ENCODE measurements at places on chromosomes 12 and 14. TPM values are rescaled to one million over a fixed set of nuclear protein-coding genes. Genes with fewer than 3 reads are reported as not detected.

DAO gene
- not detected for total RNA-seq

DNA sequence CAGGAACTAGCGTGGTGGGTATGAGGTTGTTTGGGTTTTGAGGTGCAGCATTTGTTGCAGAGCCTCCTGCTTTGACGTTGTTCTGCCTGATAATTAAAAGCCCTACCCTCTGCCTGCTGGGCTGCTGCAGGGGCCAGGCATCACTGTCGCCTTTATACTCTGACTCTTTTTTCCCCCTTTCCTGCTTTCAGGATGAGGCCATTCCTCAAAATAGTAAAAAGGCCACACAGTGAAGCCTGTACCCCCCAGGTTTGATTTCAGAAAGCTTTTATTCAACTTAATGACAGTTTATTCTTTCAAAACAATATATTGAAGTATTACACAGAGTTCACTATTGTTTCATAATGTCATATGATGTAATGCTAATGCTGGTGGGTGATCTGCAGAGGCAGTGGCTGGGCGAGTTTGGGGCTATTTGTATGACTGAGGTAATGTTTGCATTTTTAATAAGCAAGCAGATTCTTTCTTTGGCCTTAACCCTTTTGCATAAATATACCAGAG is 9.1 kb downstream of the BORCS5 start:
- DNase-seq = no peak

ART4 gene
- 1.6 TPM for total RNA-seq

DNA sequence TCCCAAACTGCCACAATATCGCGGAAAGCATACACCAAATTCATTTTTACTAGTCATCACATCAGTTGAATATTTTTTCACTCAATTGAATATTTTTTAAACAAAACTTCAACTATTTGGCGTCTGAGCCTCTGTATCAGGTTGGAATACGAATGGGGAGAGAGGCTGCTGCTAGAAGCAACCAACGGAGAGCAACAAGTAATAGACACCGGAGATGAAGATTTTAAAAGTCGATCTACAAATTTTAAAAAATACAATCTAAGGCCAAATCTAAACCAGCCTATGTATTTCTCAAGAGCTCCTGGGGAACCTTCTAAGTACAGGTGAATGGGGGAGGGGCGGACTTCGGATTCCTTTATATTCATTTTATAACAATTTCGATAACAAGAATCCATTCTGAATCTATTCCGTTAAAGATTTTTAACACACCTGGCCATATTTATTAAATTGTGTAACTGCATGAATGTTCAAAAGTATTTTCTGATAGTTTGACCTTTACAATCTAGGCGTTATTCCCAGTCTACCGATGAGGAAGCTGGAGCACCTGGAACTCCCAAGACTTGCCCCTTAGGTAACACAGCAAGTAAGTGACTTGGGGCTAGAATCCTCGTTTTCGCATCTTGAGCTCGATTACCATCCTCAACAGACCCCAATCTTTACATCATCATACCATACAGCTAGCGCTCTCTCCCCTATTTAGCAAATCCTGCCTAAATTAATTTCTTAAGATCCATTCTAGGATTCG is 1.2 kb downstream of the GNPNAT1 start:
- no peak for DNase-seq

DNA sequence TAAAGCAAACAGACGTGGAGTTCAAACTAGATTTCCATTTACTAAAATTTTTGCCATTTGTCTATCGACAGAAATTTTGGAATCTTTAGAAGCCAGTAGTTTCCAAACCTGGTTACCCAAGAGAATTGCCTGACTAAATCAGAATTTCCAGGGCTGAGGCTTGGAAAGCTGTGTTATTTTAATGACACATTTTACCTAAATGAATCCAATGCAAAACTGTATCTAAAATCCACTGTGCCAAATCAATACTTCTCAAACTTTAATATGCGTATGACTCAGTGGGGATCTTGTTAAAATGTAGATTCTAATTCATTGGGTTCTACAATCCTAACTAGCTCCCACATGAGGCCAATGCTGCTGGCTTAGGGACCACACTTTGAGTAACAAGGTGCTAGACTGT is 35.0 kb upstream of the TC2N start:
- no peak for DNase-seq

GRCh38 chr12:113461666-113462065 is 10.0 kb downstream of the LHX5 start:
- no peak for DNase-seq

DNA sequence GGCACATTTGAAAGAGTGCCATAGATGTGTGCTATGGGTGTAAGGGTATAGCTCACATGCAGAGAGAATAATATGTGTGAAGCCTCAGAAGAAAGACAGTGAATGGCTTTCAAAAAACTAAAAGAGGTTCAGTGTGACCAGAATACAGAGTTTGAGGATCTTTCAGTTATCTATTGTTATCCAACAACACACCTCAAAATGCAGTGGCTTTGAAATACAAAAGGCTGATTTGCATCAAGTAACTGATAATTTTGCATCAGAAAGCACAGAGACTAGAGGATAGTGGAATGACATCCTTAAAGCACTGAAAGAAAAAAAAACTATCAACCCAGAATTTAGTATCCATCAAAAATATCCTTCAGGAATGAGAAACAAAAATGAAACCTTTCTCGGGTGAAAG is 131.6 kb upstream of the IGF1 start:
- no peak for DNase-seq

- DNase-seq = no peak
These were observed at the start of gene ZNF705A for GRCh38 chr12:8156845-8157244. TSS of gene ZNF705A (plus strand) at chr12:8157015. CDS start at chr12:8172626, 15,611 bp downstream.

FAM186B gene
- 0.59 TPM for total RNA-seq

DNA sequence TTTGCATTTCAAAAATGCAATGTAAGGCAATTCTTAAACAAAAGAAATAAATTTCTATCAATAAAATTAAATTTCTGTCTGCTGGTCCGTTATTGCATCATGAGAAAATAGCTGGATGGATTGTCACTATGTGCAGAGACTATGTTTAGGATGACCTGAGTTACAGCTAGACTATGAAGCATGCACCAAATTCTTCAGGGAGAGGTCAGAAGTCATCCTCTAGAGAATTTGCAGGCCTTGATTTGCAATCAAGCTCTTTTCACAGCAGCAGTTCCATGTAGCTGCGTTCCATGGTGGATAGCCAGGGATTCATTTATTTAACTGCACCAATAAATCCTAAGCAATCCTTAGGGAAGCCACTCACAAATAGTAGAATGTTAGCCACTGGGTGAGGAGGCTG is 253.7 kb downstream of the MSRB3 start:
- DNase-seq = no peak

DNA sequence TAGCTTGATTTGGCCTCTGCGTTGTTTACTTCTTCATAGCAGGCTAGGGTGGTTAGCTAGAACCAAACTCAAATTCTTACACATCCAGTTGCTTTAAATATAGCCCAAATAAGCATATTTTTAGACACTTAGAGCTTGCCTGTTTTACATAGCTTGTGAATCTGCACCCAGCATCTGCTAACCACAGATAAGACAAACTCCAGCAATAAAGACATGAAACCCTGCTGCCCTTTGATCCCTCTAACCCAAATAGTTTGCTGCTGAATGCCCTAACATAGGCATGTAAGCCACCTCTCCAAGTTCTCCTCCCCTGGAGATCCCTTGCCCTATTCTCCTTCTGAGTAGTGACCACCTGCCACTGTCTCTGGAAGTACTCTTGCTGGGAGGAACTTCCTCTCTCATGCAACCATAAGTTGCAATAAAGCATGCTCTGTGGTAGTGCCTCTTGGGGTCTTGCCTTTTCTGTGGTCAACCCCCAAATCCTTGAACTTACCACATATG is 185.6 kb downstream of the TMEM117 start:
- no peak for DNase-seq

- DNase-seq = no peak
These were observed 14.3 kb upstream of the PTGER2 start for GRCh38 chr14:52299692-52300278.

GRCh38 chr12:88416786-88417185 is 163.5 kb downstream of the KITLG start:
- no peak for DNase-seq

DNA sequence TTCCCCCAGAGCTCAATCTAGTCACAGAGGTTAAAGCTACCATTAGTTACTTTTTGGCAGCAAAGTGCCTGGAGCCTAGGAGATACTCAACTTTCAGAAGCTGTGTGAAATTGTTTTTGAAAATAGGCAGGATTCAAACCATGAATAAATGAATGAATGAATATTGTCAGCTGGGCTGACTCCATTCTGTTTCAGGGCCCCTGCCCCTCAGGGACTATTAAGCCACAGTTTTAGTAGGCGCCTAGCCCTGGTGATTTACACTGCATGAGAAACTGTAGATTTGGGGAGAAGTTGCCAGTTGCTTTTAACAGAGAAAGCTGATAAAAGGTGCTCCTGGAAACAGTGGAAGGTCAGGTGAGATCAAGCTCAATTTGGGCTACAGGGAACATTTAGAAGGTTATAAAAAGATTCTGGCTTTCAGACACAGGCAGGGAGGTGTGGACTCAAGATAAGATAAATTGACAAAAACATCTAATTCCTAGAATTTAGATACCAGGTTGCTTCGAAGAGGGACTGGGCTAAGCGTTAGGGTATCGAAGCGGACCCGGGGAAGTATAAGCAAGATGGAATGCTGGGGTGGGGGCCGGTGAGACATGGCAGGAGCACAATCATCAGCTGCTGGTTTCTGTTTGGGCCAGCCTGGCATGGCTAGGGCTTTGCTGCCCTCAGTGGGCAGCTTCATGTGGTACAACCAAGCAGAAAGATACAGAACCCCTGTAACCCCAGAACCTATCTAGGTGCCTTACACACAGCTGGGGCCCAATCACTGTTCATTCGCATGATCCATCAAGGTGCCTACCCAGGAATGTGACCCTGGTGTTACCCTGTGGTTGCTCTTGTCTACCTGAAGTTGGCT is 14.9 kb upstream of the CELA1 start:
- no peak for DNase-seq

DNA sequence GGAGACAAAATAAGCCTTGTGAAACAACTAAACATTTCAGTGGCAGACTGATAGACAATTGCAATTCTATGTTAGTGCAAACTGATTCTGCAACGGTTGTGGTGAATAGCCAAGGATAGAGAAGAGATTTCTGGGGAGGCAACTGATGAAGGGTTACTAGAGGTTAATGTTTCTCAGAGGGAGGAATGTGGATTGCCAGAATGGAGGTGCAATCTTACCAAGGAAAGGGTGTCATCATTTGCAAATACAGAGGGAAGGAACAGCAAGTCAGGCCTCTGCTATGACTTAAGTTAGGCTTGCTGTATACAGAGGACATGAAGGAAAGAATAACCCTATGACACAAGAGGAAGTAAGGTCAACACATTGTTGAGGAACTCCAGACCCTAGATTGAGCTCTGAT is 35.8 kb downstream of the CCDC175 start:
- no peak for DNase-seq

DNA sequence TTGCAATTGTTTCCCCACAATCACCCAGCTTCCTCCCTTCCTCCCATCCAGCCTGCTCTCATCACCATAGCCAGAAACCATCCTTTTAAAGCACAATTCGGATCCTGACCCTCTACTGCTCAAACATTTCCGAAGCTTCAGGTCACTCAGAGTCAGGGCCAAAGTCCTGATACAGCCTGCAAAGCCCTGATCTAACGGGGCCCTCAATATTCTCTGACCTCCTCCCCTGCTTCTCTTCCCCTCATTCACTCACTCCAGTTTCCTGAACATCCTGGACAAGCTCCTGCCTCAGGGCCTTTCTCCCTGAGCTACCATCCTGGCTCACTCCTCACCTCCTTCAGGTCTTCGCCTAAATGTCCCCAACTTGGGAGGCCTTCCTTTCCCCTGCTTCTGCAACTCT is 46.1 kb downstream of the PITPNM2 start:
- DNase-seq = no peak

GRCh38 chr12:132748319-132748718 is 13.3 kb downstream of the ANKLE2 start:
- no peak for DNase-seq

- DNase-seq = no peak
These were observed 76.4 kb upstream of the ANO4 start for GRCh38 chr12:100718187-100718586.

HOTAIR gene
- total RNA-seq = 1.3 TPM

DPY19L2 gene
- total RNA-seq = 8.2 TPM

DNA sequence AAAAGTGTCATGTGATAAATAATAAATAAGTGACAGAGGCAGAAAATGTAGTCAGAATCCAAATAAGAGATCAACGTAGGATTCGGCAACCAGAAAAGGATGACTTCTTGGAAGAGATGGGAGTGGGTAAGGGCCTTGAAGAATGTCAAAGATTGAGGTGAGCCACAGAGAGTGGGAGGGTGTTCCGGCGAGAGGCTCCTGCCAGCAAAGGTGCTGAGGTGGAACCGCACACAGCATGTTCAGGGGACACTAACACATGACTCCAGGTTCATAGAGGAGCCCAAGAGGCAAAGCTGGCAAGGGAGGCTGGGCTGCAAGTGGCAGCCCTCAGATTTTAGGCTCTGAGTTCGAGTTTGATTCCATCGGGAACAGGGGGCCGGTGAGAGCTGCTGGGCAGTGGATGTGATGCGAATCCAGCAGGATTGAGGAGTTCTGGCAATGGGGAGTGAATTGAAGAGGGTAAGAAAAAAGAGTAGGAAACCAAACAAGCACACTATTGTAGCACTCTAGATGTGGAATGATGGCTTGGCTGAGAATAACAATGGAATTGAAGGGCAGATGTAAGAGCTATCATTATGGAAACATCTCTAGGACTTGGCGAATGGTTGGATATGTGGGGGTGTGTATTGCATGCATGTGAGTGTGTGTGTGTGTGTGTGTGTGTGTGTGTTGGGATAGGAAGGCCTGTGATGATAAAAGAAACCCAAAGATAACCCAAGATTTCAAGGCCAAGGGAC is 36.5 kb downstream of the LRRC74A start:
- DNase-seq = no peak

PGF gene
- total RNA-seq = 17.9 TPM

OAS1 gene
- 23.3 TPM for total RNA-seq

DNA sequence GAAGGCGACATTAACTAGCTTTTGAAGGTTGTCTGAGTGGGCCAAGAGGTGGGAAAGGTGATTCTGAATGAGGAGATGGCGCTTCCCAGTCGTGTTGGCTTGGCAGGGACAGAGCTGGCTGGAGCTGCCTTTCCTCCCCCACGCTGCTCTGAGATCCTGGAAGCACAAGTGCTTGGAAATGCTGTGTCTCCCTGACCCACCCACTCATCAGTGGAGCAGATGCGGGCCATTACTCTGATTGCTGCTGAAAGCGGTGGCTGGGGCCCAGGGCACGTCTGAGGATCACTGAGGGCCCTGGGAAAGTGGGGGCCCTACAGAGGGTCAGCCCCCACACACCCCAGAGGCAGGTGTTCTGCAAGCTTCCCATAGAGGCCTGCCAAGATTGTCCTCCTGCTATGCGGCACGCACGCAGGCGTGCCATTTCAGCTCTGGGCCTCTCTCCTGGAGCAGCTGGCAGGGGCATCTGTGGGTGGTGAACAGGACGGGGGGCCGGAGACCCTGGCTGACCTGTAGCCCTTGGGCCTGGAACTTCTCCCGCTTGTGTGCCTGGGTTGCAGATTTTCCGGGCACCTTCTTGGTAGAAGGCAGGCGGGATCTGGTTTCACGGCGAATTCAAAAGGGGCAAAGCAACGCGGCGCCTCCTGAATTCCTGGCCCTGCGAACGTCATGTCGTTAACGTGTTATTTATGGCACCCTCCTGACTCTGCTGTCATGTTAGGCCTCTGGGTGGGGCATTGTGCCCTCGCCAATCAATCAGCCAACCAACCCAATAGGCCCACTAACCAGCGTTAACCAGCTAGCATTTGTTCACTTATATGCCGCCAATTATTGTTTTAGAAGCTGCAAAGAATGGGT is 133.8 kb upstream of the TBX3 start:
- no peak for DNase-seq

GRCh38 chr12:24659016-24659415 is 289.9 kb downstream of the BCAT1 start:
- no peak for DNase-seq

- DNase-seq = no peak
These were observed 110.0 kb downstream of the CCDC60 start for GRCh38 chr12:119444462-119445044.

Data from breast epithelium (tissue), 4 donors.